ENCODE measurements at places on chromosomes 7 and 10. TPM values are rescaled to one million over a fixed set of nuclear protein-coding genes. Genes with fewer than 3 reads are reported as not detected.

DNA sequence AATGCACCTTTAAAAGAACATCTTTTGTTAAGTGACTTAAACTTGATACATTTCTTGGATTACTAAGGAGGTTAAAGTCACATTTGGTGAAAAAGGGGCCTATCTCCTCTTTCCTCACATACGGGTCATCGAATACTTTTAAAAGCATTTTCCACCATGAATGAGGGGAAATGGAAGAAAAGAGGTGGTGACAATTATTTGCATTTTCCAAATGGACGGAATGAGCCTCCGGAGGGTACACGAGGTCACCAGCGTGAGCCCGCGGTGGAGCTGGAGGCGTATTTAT is 1.0 kb upstream of the BMPR1A start:
- peak overlapping the region; percentile 96 for H3K27ac ChIP-seq
- no peak for DNase-seq

GRCh38 chr7:155995183-155995612 is 182.9 kb upstream of the SHH start:
- no peak overlapping the region for H3K27ac ChIP-seq
- H3K4me3 ChIP-seq = no peak overlapping the region
- H3K36me3 ChIP-seq = no peaks in the 10 kb centered on the region
- no peaks in the 10 kb centered on the region for H3K27me3 ChIP-seq
- no peaks in the 10 kb centered on the region for H3K4me1 ChIP-seq

DNA sequence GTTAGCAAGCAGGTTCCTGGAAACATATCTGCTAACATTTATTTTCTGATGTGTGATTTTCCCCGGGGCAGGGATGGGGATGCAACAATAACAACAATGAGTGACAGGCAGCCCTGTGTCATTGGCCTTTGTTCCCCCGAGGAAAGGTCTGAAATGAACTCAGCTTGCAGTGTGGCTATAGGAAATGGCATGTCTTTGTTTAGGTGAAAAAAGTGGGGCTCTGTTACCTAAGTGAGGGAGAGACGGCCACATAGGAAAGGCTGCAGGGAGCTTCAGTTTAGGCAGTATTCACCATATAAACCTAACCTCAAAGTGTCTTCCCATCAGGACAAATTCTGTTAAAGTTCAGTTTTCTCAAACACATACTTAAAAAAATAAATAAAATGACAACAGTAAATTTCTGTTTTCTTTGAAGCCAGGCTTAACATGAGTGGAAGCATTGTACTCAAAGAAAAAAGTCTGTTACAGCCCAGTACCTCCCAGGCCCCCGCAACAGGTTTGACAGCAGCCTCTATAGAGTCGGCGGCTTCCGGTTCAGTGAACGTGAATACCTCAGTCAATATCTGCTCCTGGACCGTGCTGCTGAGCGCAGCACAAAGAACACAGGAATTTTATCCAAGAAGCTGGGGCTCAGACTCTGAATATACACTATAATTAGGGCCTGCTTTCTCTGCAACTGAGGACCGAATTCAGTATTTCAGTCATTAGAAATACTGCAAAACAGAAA is 168.3 kb downstream of the GLI3 start:
- H3K36me3 ChIP-seq = no peaks in the 10 kb centered on the region
- no peak overlapping the region for H3K27ac ChIP-seq
- DNase-seq = no peak
- no peak overlapping the region for H3K4me3 ChIP-seq
- peaks cover 14% of the 10 kb centered on the region for H3K4me1 ChIP-seq
- H3K27me3 ChIP-seq = no peaks in the 10 kb centered on the region

GRCh38 chr7:94903971-94904370 is 3.4 kb upstream of the PPP1R9A start:
- H3K36me3 ChIP-seq = no peaks in the 10 kb centered on the region
- no peak overlapping the region for H3K27ac ChIP-seq

- H3K27me3 ChIP-seq = no peaks in the 10 kb centered on the region
- H3K36me3 ChIP-seq = peaks cover 5% of the 10 kb centered on the region
- H3K27ac ChIP-seq = no peak overlapping the region
Observed at GRCh38 chr7:5237286-5237685, 45.5 kb upstream of the SLC29A4 start.

- no peak overlapping the region for H3K4me3 ChIP-seq
- no peaks in the 10 kb centered on the region for H3K36me3 ChIP-seq
- no peak overlapping the region for H3K27ac ChIP-seq
- no peaks in the 10 kb centered on the region for H3K27me3 ChIP-seq
- H3K4me1 ChIP-seq = no peaks in the 10 kb centered on the region
Observed at GRCh38 chr7:146150153-146150552, 33.6 kb downstream of the CNTNAP2 start.

- H3K27ac ChIP-seq = no peak overlapping the region
- no peaks in the 10 kb centered on the region for H3K27me3 ChIP-seq
- no peaks in the 10 kb centered on the region for H3K36me3 ChIP-seq
- peaks cover 12% of the 10 kb centered on the region for H3K4me1 ChIP-seq
- H3K4me3 ChIP-seq = peak overlapping the region; percentile 80
- DNase-seq = peak; percentile 92
Observed at GRCh38 chr7:149714910-149715471, 58.4 kb downstream of the ZNF467 start.

MPP7 gene
- total RNA-seq = 2.2 TPM

NMT2 gene
- total RNA-seq = 61.0 TPM

EBLN1 gene
- total RNA-seq = not detected

ARID5B gene
- 94.1 TPM for total RNA-seq

ZC3HAV1 gene
- total RNA-seq = 44.5 TPM

All from osteoblast (primary cell).